ENCODE measurements at places on chromosomes 5 and 9.
A peak's percentile ranks its signal among the peaks of the same experiment; 100 is the strongest.

DNA sequence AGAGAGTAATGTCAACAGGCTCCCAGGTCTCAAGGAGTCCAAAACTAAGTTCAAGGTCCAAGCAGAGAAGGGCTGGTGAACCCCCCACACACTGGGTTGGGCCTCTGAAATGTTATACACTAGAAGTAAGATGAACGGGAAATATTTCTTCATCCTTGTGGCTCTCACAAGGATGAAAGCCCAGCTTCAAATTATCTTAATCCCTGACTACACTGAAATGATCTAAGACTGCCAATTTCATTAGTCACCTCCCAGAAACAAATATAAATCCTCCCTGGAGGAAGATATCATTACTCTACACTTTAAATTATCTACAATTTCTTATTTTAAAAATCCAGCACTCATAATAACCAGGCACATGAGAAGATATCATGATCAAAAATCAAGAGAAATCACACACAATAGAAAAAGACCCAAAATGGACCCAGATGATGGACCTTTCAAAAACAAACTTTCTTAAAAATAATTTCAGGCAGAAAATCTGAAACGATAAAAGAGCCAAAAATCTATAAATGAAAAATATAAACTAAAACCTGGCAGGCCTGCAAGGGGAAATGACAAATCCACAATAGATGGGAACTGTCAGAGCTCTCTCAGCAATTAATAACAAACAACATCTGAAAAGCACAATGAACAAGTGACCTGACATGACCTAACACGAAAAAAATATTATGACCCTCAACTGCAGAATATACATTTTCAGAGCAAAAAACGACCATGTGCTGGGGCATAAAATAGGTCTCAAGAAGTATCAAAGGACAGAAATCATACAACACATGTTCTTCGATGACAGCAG is 117.4 kb downstream of the GPR21 start:
- DNase-seq: no peak

DNA sequence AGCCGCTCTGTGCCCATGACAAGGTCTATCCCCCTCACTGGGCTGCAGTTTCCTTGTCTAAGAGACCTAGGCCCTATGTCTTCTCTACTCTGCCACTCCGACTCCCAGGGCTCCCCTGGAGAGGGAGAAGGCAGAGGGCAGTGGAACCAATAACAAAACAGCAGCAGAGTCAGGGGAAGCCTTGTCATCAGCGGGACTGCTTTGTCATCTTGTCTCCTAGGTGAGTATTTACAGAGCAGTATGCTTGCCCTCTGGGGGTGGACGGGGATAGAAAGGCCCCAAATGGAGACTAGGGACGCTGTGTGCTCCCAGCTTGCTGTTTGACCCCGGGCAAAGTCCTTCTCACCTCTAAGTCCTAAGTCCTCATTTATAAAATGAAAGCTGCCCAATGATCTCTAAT is 318.5 kb downstream of the CDK5RAP2 start:
- DNase-seq: no peak

DNA sequence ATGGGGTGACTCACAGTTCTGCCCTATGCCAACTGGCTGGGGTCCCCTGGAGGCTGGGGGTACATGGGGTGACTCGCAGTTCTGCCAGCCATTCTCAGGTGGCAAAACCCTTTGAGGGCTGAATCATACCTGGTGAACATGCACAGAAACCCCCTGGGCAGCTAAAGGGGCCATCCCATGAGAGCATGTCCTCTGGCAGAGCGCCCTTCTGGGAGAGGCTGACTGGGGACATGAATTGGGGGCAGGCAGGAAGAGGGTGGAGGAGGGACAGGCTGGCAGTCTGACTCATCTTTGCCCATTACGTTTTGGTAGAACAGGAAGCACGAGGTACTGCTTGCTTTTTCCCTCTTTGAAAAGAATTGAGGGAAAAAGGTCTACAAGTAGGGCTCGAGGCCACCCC is 16.7 kb downstream of the TRAF1 start:
- DNase-seq: peak; percentile 28

- DNase-seq: no peak
Observed at GRCh38 chr9:93994545-93994944, 39.4 kb upstream of the BARX1 start.

GRCh38 chr9:87065981-87066380 is 118.7 kb upstream of the GAS1 start:
- no peak for DNase-seq

DNA sequence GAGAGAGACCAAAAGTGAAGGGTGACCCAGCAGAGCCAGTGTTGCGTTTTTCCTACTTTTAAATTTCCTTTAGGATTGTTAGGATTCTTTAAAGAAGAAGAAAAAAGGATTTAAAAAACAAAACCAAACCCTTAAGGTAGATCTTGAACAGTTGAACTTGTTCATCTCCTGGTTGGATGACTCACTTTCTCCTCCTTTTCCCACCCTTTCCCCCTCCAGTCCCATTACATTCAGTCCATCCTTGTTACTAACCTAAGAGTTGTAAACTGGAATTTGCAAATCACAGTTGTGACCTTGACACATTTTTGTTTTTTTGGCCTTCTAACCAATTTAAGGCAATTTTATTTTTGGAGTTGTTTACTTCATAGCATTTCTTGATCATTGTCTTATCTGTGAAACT is 289.2 kb downstream of the ARHGAP26 start:
- DNase-seq: no peak

- DNase-seq: no peak
Observed at GRCh38 chr5:141094481-141095262, at the start of gene PCDHB2. Gene PCDHB2 (plus strand): TSS chr5:141094615. CDS start chr5:141094791, 176 bp downstream.

- DNase-seq: no peak
Observed at GRCh38 chr5:169576181-169576598, 7.4 kb upstream of the SPDL1 start.

DNA sequence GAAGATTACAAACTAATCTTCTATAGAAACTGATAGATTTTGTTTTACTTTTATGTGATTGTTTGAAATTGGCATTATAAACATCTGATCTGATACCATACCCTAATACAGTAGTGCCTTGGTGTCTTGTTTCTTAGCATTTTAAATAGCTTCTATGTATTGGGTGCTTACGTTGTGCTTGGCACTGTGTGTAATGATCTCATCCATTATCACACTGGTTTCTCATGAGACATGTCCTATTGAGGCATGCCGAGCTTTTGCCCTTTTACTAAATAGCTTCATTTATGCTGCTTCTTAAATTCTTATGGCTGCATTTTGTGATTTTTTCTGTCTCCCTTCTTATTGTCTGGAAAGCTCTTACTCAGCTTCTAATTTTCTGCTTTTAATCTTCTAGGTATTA is 48.2 kb upstream of the TLR4 start:
- no peak for DNase-seq

- DNase-seq: no peak
Observed at GRCh38 chr9:127884427-127884911, 7.0 kb upstream of the AK1 start.

- peak; percentile 55 for DNase-seq
Observed at GRCh38 chr9:20621471-20622329, 599 bp downstream of the MLLT3 start.

DNA sequence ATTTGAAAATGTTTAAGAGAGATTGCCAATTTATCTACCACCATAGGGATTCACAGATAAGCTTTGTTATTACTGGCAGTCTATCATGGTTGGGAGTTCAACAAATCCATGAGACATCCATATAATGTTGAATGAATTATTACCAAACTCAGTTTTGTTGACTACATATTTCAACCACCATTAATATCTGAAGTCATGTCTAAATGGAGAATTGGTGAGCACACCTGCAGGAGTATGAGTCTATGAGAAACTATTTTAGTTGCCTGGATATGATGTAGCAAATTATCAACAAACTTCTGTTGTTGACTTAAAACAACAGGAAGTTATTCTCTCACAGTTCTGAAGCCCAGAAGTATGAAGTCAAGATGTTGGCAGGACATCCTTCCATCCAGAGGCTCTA is 126.8 kb upstream of the FBXL7 start:
- DNase-seq: no peak
